Stimulated activated CD4-positive, alpha-beta T cell treated with anti-CD3 and anti-CD28 coated beads, TNF-alpha, amount 100 ng/mL, for 48 hours (primary cell): ENCODE measurements at places on chromosomes 2 and 18.

DNA sequence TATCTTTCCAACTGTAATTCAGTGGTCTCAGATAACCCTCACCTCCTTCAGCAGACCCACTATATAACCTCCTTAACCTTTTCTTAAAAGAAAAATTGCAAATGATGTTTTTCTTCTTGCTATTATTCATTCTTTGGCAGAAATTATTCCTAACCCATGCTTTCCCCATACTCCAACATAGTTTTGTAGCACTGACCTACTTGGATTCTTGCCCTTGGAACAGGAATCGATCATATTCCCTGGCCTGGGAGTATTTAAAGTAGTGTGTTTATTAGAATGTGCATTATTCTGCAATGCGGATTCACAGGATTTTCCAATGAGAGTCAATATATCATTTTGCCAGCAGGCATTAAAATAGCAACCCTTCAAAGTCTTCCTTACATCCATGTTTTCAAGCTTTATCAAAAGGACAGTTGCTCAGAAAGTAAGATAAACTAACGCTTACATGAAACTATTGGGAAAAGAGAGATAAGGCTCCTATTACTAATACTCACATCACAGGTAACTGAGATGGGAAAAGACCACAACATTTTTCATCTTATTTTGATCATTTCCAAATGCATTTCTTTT is 37.4 kb downstream of the CHN1 start:
- DNase-seq, result no peak

DNA sequence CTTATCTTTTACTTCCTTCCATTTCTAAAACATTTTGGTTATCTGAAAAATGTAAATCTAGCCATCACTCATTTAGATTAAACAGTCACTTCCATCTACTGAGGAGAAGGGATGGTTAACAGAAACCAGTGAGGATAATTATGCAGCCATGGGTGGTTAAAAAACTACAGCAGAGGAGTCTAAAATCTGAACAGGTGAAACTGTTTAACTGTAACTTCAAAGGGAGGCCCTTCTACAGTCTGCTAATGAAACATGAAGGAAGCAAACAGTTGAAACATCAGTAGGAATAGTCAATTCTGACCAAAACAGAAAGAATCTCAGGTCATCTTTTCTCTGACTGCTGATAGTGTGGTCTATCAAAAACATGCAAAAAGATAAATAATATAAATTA is 71.0 kb downstream of the DTNB start:
- DNase-seq, result no peak

GRCh38 chr2:75787532-75788132 is 76.9 kb upstream of the GCFC2 start:
- DNase-seq, result no peak

DNA sequence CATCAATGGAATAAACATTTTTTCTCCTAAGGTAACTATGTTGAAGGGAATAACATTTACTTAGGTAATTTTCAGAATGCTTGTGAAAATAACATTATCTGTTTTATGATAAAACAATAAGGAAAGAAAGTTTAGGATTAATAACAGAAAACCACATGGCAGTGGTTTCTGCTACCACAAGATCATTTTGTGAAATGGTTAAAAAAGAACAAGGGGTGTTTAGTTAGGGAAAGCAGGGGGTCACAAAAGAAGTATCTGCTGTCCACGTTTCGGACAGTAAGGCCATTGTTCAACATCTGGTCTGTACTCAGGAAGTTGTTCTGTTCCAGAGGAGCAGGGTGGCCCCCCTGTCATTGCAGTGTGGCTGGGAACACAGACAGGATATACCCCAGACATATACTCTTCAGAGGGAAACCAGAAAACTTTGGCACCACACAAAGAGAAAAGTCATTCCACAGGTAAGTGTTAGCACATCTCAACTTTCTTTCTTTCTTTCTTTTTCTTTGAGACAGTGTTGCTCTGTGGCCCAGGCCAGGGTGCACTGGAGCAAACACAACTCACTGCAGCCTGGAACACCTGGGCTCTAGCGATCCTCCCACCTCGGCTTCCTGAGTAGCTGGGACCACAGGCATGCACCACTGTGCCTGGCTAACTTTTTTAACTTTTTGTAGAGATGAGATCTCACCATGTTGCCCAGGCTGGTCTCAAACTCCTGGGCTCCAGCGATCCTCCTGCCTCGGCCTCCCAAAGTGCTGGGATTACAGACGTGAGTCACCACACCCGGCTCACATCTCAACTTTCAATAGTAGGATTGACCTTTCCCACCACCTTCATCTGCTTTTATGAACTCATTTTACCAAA is 14.8 kb upstream of the ARL5A start:
- no peak for DNase-seq

GRCh38 chr2:165803123-165803760 is 9.2 kb upstream of the GALNT3 start:
- no peak for DNase-seq

GRCh38 chr18:78673516-78674321 is 305.9 kb upstream of the SALL3 start:
- no peak for DNase-seq

GRCh38 chr2:85175369-85176299 is 42.4 kb downstream of the TCF7L1 start:
- DNase-seq, result no peak

DNA sequence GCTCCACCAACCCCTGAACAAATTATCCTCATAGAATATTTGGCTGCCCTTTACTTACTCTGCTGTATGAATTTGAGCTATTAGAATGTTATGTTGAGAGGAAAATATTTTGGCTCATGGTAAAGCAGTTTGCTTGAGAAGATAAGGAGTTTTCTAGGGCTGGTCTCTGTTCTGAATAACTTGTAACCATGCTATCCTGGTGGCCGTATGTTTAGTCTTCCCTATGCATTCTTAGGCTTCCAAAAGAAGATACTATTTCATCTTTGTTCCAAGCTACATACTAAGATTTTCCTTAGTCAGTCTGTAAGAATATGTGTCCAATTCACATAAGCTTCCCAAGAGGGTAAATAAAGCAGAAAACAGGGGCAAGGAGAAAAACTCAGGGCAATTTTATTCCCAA is 1105.1 kb upstream of the PIK3C3 start:
- no peak for DNase-seq

DNA sequence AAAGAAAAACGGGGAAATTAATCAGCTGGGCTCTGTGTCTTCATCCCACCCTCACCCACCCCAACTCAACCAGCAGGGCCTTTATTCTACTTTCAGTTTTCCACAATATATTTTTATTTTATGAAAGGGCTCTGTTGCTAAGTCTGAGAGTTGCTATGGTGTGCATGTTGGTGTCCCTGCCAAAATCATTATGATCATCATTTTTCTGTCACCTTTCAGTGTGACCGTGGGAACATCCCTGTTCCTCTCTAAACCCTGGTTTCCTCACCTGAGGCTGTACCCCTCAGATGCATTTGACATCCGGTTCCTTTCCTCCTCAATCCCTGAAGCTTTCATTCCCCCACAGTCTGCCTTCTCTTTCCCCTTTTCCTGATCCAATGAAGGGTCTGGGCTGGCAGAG is 180.5 kb downstream of the ZFP36L2 start:
- DNase-seq, result no peak
